GM23248 (cell line): ENCODE measurements at places on chromosomes 2 and 18. TPM values are rescaled to one million over a fixed set of nuclear protein-coding genes. Genes with fewer than 3 reads are reported as not detected.

DNA sequence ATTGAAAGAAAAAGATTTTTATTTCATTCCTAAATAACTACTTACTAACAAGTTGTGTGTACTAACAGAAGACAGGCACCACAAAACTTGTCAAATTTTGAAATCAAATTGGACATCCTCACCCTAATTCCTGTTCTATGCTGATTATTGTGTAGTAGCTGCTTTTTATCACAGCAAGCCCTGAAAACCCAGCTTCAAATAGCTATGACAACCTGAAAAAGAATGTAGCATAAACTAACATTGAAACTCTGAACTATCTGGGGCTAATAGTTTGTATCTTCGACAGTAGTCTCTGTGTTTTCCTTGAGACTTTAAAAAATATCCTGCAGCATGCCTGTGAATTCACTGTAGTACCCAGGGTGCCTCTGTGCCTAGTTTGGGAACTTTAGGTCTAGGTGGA lies 122.6 kb downstream of the WDPCP start:
- peak; percentile 46 for DNase-seq

- DNase-seq, result no peak
Measured at GRCh38 chr2:157164370-157164769, 93.1 kb upstream of the GALNT5 start.

- DNase-seq, result no peak
Measured at GRCh38 chr2:88856409-88857135, 165.1 kb downstream of the RPIA start.

DNA sequence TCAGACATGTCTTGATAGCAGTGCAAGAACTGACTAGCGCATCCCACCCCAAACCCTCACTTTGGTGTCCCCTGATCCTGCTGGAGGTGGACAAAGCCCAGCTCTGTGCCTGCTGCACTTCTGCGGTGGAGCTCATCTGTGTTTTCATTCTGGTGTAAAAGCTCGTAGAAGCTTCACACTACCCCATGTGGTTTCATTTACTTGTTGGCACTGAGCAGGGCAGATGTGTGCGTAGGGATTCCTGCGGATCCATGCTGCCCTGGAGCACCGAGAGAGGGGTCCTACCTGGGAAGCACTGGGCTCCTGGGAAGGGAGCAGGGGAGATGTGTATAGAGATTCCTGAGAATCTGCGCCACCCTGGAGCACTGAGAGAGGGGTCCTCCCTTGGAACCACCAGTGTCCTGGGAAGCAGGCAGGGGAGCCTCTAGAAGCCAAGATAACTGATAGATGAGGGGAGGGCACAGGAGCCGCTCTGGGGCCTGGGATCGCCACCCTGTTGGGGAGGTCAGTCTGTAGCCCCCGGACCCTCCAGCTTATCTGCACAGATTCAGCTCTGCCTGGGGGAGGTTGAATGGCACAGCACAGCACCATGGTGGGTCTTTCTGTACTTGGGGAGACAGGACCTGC lies 106.9 kb upstream of the OTOS start:
- DNase-seq, result peak; percentile 30

- no peak for DNase-seq
Measured at GRCh38 chr2:55848096-55848495, 75.5 kb downstream of the EFEMP1 start.

Gene NYAP2
- not detected in 2 replicates for polyA plus RNA-seq
